ENCODE measurements at places on chromosomes 16 and 17.
A peak's percentile ranks its signal among the peaks of the same experiment; 100 is the strongest.

DNA sequence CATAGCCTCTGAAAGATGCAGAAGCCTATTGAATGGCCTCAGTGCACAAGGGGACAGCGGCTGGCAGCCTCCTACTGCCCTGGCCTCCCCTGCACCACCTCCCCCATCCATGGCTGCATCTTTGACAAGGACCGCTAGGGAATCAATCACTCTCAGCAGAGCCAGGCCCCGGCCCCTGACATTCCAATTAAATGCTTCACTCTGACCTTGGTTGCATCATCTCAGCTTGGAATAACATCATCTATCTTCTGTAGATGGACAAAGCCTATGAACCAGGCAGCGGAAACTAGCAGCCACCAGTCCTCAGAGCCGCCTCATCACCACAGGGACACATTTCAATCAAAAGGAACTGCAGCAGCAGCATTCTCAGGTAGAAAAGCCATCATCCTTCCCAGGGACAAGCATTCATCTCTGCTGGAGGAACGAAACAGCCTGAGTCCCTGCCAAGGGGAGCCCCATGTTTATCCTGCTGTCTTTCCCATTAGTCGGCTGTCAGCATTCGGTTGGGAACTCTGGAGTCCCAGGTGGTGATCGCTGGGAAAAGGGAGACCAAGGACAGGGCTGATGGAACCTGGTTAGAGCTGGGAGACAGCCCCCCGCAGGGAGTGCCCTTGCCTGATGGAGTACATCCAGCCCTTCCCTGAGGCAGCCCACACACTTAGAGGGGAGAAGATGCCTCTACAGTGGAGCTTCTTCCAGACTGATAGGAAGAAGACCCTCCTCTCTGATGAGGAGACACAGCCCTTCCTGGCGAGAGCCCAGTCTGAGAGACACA, 11.5 kb upstream of the TMEM132E start:
- H3K4me1 ChIP-seq: no peaks in the 10 kb centered on the region
- no peak overlapping the region for H3K4me3 ChIP-seq
- DNase-seq: no peak

DNA sequence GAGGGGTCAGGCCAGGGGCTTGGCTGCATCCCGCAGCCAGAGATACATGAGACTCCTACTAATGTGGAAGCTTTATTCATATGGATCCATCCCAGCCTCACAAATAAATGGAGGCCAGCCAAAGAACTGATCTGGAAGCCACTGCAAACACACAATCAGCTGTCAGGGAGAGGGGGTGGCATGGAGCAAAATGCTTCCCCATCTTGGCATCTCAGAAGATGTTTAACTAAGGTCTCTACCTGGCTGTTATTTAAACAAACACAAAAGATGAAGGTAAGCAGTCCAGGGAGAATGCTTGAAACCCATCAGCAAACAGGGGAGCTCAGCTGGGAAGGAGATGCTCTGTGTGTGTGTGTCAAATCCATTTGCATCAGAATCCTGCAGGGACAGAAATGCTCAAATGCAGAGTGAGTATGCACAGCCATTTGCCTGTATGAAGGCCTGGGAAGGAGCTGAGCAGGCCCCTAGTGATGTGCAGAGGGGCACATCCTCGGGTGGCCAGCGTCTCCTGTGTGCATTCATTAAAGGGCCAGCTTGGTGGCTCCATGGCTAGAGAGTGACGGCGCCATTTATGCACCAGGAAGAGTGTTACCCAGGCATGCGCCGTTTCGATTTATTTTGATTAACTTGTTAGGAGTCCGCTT, 34.2 kb upstream of the IRX3 start:
- H3K27ac ChIP-seq: no peak overlapping the region
- no peaks in the 10 kb centered on the region for H3K4me1 ChIP-seq
- no peaks in the 10 kb centered on the region for H3K36me3 ChIP-seq
- no peak for DNase-seq
- no peak overlapping the region for H3K4me3 ChIP-seq

GRCh38 chr17:17043461-17044271, 1.4 kb downstream of the MPRIP start:
- no peak for DNase-seq
- peak overlapping the region; percentile 65 for H3K27ac ChIP-seq
- H3K27me3 ChIP-seq: no peaks in the 10 kb centered on the region
- no peaks in the 10 kb centered on the region for H3K36me3 ChIP-seq
- peak overlapping the region; percentile 66 for H3K4me3 ChIP-seq
- peaks cover 2% of the 10 kb centered on the region for H3K4me1 ChIP-seq

GRCh38 chr17:20187049-20187448, 177.9 kb downstream of the SPECC1 start:
- H3K27ac ChIP-seq: no peak overlapping the region
- H3K36me3 ChIP-seq: no peaks in the 10 kb centered on the region
- H3K4me3 ChIP-seq: no peak overlapping the region
- no peaks in the 10 kb centered on the region for H3K27me3 ChIP-seq
- H3K4me1 ChIP-seq: no peaks in the 10 kb centered on the region
- DNase-seq: no peak

DNA sequence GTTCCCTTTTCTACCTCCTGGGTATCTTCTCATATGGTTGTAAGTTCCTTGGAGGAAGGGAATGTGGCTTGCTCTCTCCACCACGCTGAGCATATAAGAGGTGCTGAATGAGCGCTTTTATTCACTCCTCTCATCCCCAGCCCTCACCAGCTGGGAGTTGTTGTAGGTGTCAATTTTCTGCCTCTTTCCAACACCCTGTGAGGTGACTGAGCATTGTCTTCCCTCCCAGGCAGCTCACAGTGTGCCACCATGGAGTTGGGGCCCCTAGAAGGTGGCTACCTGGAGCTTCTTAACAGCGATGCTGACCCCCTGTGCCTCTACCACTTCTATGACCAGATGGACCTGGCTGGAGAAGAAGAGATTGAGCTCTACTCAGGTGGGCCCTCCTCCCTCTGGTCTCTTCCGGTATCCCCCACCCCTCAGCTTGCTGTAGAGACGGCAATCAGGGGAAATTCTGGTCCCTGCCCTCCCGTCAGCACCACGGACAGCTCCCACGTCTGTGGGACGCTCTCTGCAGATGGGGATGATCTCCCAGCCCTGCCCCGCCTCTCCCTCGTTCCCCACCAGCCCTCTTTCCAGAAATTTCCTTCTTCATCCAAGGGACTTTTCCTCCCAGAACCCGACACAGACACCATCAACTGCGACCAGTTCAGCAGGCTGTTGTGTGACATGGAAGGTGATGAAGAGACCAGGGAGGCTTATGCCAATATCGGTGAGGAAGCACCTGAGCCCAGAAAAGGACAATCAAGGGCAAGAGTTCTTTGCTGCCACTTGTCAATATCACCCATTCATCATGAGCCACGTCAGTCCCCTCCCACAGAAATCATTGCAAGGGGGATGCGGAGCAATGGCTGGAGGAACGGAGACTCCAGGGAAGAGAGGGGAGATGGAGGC, 18.3 kb downstream of the CIITA start:
- peak; percentile 51 for DNase-seq
- H3K4me1 ChIP-seq: no peaks in the 10 kb centered on the region
- H3K4me3 ChIP-seq: no peak overlapping the region
- H3K36me3 ChIP-seq: no peaks in the 10 kb centered on the region
- H3K27me3 ChIP-seq: no peaks in the 10 kb centered on the region

DNA sequence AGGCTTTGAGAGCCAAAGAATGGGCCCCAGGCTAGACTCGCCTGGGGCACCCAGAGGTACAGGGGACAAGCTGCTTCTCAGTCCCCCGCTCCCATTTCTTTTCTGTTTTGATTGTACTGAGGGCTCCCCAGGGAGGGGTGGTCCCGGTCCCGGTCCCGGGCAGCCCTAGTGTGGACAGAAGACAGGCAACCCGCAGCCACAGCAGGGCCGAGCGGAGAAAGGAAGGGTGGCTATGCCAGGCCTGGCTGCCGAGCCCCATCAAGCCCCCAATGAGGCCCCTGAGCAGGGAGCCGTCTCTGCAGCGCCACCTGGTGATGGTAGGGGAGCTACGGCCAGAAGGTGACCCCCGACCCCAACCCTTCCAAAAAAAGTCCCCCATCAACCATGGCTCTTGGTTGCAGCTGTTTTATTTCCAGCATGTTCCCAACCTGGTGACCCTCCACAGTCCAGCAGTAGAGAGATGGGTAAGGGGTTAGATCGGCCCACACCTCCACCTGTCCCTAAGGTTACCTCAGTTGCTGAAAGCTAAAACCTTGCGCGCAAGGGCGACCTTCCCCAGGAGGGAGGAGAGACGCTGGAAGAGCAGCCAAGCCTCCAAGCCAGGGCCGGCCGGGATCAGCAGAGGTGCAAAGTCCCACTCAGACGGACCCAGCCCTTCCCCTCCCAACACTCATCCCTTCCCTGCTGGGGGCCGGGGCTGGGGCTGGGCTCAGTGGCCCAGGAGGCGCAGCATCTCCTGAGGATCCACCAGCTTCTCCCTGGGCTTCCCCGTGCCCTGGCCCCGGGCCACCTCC, 2.6 kb upstream of the GRIN2C start:
- no peaks in the 10 kb centered on the region for H3K36me3 ChIP-seq
- DNase-seq: no peak
- H3K27ac ChIP-seq: no peak overlapping the region
- peaks cover 7% of the 10 kb centered on the region for H3K4me1 ChIP-seq
- no peak overlapping the region for H3K4me3 ChIP-seq

DNA sequence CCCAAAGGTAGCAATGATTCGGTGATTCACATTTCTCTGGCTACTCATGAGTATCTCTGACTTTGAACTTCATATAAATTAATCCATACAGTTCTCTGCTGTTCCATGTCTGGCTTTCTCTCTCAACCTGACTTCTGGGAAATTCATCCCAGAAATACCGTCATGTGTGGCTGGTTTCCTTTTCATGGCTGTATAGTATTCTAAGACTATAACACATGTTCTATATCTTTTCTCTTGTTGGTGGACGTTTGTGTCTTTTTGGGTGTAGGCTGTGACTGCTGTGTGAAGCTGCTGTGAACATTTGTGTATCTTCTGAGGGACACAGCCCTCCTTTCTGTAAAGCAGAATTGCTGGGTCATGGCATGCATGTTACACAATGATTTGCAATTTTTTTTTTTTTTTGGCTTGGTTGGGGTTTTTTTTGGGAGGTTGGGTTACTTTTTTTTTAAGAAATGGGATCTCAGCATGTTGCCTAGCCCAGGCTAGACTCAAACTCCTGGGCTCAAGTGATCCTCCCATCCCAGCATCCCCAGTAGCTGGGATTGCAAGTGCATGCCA, 6.3 kb downstream of the TTYH2 start:
- no peaks in the 10 kb centered on the region for H3K27me3 ChIP-seq
- H3K36me3 ChIP-seq: no peaks in the 10 kb centered on the region
- no peak overlapping the region for H3K4me3 ChIP-seq
- DNase-seq: no peak

GRCh38 chr17:31528291-31528874, 136.9 kb downstream of the RAB11FIP4 start:
- H3K4me3 ChIP-seq: no peak overlapping the region
- H3K27me3 ChIP-seq: no peaks in the 10 kb centered on the region
- no peaks in the 10 kb centered on the region for H3K36me3 ChIP-seq
- no peaks in the 10 kb centered on the region for H3K4me1 ChIP-seq
- H3K27ac ChIP-seq: no peak overlapping the region
- no peak for DNase-seq

DNA sequence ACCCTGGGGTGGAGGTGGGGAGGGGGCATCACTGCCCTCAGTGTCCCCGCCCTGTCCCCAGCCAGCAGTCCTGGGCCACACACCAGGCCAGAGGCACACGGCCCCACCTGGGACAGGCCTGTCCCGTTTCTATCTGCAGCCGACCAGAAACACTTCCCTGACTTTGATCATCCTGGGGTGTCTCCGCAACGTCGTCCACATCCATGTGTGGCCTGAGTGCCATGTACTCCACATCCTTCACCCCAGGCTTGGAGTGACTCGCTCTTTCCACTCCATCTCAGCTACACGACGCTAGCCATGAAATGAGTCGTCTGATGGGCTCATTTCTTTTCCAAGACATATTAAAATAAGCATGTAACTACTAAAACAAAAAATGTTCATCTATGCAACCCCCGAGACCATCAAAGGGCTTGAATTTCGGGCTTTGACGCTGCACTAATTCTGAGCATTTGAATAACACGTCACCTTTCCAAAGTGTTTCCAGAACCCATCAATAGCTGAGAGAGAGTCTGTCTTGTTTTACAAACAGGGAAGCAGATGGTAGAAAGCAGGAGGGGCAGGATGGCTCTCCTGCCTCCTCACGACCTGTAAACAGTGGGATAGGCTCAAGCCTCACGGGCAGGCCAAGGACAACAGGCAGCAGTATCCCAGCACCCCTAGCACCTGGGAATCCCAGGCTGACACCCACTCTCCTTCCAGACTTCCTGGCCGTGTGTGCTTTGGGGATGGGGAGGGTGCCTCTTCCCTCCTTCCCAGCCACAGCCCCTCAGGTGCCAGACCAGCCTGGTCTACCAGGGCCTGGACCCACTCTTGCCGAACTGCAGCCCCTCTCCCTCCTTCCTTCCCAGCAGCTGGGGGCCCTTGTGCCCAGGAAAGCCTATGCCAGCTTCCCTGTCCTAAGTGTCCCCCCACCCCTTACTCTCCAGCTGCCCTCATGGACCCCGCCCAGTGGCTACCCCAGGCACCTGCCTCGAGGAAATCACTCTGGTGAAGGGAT, 20.0 kb upstream of the RASD1 start:
- no peaks in the 10 kb centered on the region for H3K27me3 ChIP-seq
- no peaks in the 10 kb centered on the region for H3K4me1 ChIP-seq
- H3K27ac ChIP-seq: no peak overlapping the region

DNA sequence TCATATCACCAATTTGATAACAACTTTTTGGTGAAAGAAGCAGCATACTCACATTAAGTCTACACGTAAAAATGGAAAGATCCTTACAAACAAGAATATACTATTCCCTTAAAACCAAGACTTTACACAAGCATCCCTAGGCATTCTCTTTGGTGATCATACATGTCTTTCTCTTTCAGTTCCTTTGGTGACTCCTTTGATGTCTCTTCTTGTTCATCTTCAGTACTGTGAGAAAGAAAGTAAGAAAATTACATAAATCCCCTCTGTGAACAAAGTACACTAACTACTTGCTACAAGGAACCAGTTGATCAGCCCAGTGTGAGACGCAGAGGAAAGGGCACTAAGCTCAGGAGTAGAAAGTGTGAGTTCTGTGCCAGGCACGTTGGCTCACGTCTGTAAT, 59.6 kb upstream of the MTMR4 start:
- no peaks in the 10 kb centered on the region for H3K27me3 ChIP-seq
- no peaks in the 10 kb centered on the region for H3K36me3 ChIP-seq
- H3K27ac ChIP-seq: no peak overlapping the region
- no peak for DNase-seq
- no peaks in the 10 kb centered on the region for H3K4me1 ChIP-seq

DNA sequence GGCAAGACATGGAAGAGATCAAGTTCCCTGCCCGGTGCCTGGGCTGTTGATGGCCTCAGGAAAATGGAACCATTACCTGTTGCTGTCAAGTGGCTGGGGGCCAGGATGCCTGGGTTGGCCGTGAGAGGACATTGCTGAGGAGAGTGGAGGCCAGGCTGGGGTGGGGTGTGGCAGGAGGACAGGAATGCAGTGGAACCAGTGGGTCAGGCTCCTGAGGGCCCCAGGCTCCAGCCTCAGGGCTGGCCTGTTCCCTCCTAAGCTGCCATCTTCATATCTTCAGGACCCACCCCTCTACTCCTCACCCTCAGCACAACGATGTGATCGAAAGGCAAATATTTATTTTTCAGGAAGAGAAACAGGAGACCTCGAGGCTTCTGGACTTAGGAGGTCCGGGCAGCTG, 8.5 kb upstream of the YPEL3 start:
- DNase-seq: no peak
- no peaks in the 10 kb centered on the region for H3K4me1 ChIP-seq
- H3K27ac ChIP-seq: no peak overlapping the region
